ENCODE measurements at places on chromosomes 16 and 17.

GRCh38 chr16:64437706-64438324 is 684.0 kb downstream of the CDH11 start:
- DNase-seq, result no peak

DNA sequence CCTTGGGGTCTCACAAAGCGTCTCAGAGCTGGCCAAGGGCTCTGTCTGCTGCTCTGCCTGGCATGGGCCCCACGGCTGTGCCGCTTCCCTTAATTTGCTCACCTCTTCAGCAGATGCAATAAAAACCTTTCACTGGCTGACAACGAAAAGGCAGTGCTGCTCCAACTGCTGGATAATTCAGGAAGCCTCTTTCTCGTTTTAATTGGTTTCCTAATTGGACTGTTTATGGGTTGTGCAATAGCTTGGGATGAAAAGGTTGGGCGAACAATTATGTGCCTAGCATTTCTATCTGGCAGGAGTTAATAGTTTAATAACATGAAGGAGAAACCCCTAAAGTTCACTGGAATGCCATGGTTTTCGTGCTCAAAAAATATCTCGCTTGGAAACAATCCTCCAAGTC is 234.1 kb upstream of the IRX5 start:
- DNase-seq, result no peak

- DNase-seq, result no peak
Observed at GRCh38 chr16:24013864-24014645, 178.3 kb downstream of the PRKCB start.

DNA sequence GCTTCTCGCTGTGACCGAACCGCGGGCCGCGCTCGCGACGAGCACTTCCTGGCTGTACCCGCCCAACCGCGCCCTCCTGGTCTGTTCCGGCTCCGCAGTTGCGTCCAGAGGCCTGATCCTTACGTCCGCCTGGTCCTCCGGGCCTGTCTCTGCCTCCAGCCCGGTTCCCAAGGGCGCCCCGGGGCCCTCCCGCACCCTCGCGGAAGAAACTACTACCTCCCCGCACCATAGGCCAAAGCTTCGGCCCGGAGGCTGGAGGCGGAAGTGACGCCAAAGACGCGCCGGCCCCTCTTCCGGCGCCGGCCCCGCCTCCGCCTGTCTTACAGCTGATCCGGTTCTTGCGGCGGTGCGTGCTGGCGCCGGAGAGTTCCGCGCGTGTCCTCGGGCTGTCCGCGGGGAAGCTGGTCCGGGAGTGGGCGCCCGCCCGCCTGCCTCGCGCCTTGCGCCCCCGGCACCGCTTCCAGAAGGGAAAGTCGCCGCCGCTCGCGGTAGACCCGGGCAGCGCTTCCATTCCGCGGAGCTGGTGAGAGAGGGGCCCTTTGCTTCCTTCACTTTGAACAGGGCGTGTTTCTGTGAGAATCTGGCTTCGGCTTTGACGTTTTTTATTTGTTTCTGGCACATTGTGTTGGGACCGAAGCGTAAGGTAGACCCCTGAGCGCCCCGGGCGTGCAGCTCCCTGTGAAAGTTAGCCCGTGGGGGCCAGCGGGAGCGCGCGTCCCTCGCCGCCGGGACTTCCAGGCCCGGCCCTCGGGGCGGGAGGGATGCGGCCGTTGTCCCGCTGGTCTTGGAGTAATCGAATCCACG is at the start of gene ZNF778:
TSS of gene ZNF778 (plus strand) at position 316 of the 804 bp plus-strand sequence. CDS start 3,425 bp downstream, outside the sequence.
- peak; percentile 52 for DNase-seq

DNA sequence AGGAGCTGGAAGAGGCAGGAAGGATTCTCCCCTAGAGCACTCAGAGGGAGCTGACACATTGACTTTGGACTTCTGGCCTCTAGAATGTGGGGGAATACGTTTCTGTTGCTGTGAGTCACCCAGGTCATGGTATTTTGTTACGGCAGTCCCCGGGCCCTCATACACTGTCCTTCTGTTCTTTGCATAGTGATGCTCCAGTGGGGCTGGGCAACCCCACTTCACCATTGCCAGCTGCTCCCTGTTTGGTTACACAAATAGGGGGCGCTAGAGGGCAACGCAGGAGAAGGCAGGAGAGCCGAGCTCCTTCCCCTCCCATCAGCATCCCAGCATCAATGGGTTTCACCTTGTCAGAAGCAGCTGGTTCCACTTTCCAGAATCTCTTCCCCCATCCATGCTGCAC is 257.7 kb upstream of the FOXF1 start:
- DNase-seq, result no peak

Data from stimulated activated CD4-positive, alpha-beta T cell treated with anti-CD3 and anti-CD28 coated beads, Interleukin-1b, Interleukin-23, amount 100 ng/mL, for 1 hour (primary cell).